GM12891 (cell line): ENCODE measurements at places on chromosomes 2 and 18.

- no peak for DNase-seq
Observed at GRCh38 chr2:24434541-24434940, 56.5 kb upstream of the NCOA1 start.

DNA sequence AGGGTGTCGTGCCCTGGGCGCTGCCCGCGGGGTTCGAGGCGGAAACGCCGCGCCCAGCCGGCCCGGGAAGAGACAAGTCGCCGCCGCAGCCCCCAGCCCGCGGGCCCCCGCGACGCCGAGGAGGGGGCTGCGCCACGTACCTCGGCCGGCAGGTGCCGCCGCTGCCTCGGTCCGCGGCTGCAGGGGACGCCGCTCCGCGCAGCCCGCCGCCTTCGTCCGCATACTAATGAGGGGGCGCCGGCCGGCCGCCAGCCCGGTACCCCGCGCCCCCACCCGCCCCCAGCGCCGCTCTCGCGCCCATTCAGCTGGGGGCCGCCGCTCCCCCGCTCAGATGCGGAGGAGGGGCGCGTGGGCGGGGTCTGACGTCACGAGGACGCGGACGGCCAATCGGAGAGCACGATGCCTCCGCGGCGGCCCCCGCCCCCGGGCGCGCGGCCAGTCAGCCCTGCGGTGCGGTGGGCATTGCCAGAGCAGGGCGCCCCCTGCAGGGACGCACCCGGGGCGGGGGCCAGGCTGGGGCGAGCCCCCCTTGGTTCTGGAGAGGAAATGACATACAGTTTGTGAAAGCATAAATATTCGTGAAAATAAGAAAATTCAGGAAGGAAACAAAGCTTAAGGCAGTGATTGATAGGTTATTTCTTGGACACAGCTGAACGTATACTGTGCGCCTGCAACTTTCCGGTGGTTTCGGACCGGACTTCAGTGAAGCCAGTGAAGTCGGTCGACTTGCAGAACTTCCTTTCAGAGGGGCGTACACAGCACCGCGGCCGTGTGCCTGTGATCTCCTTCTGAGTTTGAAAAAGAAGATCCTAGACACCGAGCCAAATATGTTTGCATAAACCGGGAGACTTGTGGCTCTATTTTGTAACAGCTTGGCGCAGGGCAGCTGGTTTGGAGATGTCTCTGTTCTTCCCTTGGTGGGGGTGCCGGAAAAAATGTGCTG lies at the start of gene ST3GAL5:
TSS of gene ST3GAL5 (minus strand) at position 307 of the 943 bp plus-strand sequence. CDS start at position 222, 85 bp downstream.
- DNase-seq: peak; percentile 83

- DNase-seq: no peak
Observed at GRCh38 chr2:218082586-218083351, 13.7 kb downstream of the RUFY4 start.

DNA sequence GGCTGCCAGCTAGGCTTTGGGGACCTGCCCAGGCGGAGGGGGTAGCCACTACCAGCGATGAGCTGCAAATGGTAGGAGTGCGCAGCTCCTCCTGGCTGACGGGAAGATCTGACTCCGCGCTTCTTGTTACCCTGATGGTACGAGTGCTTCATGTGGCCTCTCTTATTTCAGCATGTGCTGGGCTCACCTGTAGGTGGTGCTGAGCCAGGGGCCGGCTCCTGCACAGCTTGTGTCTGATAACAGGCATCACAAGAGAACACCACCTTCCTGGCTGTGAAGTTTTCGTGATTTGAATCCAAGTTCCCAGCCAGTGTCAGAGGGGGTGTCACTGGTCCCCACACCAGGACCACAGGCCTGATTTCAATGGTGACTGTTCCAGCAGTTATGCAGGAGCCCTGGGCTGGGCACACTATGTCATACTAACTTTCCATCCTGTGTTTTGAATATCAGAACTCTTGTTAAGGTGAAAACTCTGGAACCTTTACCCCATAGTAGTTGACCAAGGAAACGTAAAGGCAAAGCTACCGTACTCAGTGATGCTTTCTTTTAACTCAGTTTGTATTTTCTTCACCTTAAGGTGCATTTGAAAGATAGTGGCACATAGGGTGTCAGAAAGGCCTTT lies 28.0 kb downstream of the APCDD1 start:
- no peak for DNase-seq

DNA sequence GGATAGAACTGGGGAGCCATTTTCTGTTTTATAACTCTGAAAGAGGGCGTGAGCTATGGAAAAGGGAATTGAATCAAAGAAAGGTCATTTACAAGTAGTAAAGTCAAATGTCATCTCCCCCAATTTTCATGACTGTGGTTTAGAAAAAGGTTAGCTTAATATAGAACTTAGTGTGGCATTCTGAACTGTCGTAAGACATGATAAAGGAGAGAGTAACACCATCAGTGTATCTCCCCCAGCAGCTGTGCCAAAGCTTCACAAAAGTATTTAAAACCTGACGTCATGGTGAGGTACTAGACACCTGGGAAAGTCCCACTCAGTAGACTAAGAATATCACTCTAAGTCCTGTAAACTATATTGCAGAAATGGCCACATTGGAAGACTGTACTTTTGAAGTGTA lies 5.8 kb upstream of the IKZF2 start:
- no peak for DNase-seq

- DNase-seq: no peak
Observed at GRCh38 chr18:33802955-33803354, 224.9 kb downstream of the ASXL3 start.
